NCI-H1105 treated with DMSO at 0.1 percent for 48 hours (cell line): ENCODE measurements at places on chromosomes 16 and 17.

DNA sequence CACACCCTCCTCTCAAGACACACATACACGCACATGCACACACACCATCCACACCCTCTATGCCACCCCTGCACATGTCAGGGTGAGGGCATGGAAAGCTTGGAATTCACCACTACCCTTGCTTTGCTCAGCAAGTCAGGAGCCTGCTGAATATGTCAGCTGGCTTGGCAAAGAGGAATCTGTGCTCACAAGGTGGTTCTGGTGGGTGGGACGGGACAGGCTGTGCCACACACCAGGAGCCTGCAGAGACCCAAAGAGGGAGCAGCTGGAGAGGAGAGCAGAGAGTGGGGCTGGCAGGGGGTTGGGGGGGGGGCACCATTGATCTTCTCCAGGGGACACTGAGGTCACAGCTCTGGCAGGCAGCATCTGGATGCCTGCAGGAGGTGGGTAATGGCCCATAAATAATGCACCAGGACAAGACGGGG, 48.7 kb upstream of the NDRG4 start:
- DNase-seq = no peak

DNA sequence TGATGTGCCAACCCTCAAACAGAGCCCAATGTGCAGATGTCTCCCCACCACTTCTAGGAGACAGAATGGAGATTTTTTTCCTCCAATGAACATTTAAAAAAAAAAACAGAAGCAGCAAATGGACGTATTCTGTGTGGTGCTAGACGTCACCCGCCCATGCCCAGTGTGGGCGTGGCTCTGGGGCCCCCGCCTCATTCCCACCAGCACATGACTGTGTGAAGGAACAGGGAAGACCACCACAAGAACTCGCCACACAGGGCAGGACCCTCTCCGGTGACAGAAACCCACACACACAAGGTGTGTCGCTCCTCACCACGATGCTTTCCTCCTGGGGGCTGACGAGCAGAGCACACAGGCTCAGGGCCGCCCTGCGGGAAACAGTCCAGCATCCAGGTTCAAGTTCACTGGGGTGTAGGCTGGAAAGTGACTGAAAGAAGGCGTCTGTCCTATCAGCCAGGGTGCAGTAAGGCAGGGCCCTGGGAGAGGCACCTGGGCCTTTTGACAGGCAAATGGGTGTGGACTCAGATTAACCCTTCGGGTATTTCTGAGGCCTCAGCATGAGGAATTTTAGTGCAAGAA, 53.5 kb downstream of the KLHDC4 start:
- no peak for DNase-seq

- no peak for DNase-seq
Observed at GRCh38 chr16:47592232-47592631, 131.1 kb downstream of the PHKB start.

GRCh38 chr17:46968224-46968834, 10.7 kb downstream of the RPRML start:
- DNase-seq = no peak

- DNase-seq = no peak
Observed at GRCh38 chr17:33084755-33085154, 93.1 kb downstream of the SPACA3 start.
